ENCODE measurements at places on chromosomes 11 and 22.

DNA sequence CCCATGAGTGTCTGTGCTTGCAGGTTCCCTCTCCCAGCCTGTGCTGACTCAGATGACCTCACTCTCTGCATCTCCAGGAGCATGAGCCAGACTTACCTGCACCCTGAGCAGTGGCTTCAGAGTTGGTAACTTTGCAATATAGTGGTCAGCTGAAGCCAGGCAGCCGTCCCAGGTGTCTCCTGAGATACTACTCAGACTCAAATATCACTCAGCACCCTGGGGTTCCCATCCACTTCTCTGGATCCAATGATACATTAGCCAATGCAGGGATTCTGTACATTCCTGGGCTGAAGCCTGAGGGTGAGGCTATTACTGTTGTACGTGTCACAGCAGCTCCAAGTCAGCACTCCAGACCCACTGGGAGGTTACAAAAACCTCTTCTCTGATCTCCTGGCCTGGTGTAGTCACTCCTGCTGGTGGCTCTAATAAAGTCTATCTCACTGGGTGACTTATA lies 87.8 kb upstream of the TOP3B start:
- no peak for DNase-seq

DNA sequence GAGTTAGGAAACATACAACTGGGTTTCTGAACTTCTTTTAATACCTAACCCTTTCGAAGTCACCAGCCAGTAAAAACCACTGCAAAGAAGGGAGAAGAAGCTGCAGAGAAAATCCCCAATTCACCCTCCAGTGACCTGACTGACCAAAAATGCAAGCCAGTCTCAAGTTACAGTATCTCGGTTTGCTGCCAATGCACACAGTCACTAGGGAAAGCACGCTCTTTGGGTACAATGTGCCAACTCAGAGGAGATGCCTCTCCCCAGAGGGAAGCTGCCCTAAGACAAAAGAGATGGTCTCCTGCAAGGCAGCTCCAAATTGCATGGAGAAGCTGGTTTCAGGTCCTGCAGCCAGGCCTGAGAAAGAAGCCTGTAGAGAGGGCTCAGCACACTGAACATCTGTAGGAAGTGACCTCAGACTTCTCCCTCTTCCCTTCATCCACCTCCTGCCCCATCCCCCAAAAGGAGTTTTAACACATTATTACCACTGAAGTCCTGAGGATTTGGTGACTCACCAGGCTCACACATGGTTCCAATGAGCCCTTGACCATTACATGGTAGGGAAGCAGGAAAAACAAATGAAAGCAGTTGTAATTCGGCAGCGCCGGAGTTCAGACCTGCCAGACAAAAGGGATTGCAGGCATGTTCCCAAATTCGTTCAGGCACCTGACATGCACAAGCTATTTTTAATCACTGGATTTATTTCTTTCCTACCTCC lies 90.1 kb downstream of the ETS1 start:
- DNase-seq: no peak

DNA sequence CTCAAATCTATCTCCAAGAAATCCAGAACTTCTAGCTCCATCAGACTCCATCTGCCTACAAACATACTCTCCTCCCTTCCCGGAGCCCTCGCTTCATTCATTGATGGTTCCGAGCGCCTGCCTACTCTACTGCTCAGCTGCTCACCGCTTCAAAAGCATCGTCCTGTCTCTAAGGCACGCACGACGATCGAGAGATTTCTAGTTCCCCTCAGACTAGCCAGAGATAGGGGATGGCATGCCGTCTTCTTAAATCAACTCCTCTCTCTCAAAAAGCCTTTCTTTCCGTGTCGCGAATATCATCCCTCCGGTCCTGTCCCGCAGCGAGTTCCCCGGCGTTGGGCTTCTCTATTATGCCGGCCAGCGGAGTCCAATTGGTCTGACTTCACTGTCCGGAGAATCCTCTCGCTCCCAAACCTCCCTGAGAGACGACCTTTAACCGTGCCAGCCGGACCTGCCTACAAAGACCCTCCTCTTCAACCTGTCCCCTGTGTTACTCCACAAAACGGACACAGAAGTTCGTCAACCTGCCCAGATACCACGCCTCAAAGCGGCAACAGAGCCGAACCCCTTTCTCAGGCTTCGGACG lies 592 bp downstream of the EEF1G start:
- no peak for DNase-seq

GRCh38 chr22:43206509-43207161 lies 19.7 kb upstream of the TTLL12 start:
- no peak for DNase-seq

GRCh38 chr11:11961399-11962028 lies 46.9 kb downstream of the DKK3 start:
- DNase-seq: no peak

DNA sequence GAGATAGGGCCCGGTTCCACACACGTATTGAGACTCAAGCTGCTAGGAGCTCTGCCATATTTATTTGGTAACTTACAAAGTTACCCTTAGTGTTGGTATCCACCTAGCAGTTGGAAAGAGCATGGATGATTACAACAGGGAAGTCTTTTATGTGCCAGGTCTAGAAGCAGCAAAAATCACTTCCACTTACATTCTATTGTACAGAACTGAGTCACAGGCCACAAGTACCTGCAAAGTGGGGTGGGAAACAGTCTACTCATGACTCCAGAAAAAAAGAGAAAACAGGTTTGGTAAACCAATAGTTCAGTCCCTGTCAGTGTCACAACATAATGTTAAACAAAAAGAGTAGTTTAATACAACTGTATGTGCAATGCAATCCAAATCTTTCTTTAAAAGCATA lies 279.6 kb upstream of the PITPNB start:
- no peak for DNase-seq

DNA sequence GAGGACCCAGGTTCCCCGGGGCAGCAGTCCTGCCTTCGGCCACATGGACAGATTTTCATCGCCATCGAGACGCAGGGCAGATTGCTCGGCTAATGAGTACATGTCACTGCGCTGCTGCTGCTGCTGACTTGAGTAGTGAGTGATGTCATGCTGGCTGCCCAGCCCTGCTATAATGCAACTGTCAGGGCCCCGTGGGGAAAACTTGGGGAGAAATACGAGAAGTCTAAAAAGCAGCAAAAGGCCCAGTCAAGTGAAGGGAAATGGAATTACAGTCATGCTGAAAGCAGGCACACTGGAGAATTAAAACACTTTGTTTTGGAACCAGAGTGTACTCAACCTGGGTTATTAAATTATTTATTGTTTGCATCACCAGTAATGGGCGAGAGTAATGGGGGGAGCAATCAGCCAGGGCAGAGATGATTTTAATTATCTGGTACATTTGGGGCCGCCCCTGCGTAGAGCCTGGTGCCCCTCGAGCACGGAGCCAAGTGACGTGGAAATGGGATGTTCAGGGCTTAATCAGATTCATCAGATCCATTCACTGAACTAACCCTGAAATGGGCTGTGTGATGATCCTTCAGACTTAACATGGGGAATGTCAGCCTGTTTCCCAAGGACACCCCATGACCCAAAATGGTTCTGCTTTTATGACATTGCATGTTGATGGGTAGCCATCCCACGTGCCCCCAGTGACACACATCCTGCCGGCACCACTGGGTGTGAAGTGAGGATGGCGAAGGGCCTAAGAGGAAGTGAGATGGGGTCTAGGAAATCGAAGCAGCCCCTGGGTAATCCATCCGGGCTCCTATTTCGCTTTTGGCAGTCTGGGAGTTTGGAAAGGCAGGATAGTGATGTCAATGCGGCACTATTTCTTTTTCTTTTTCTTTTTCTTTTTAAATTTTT lies 241.6 kb upstream of the CADM1 start:
- DNase-seq: no peak

- DNase-seq: no peak
Observed at GRCh38 chr22:44390613-44390970, 77.8 kb upstream of the SHISAL1 start.

DNA sequence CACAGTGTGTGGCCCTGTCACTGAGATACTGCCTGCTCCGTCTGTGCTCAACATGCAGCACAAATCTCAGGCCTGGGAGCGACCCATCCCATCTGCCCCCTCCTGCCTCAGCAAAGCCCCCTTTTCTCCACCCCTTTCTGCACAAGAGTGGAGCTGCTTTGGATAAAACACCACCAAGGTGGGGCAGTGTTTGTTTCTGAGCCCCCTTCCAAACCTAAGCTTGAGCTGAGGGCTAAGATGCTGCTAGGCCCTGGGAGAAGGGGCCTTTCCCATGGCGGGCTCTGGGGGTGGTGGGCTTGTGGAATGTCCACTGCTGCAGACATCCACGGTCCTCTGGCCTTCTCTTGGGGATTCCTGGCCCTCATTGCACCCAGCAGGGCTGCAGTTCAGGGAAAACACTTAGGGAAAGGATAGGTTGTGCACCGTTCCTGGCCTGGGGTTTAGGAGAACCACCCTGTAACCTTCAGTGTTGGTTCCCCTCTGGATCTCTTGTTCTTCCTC lies 594.1 kb downstream of the TBC1D22A start:
- no peak for DNase-seq

- no peak for DNase-seq
Observed at GRCh38 chr11:121223161-121223560, 69.4 kb upstream of the SC5D start.

- no peak for DNase-seq
Observed at GRCh38 chr11:96356848-96357247, 13.9 kb upstream of the MAML2 start.

DNA sequence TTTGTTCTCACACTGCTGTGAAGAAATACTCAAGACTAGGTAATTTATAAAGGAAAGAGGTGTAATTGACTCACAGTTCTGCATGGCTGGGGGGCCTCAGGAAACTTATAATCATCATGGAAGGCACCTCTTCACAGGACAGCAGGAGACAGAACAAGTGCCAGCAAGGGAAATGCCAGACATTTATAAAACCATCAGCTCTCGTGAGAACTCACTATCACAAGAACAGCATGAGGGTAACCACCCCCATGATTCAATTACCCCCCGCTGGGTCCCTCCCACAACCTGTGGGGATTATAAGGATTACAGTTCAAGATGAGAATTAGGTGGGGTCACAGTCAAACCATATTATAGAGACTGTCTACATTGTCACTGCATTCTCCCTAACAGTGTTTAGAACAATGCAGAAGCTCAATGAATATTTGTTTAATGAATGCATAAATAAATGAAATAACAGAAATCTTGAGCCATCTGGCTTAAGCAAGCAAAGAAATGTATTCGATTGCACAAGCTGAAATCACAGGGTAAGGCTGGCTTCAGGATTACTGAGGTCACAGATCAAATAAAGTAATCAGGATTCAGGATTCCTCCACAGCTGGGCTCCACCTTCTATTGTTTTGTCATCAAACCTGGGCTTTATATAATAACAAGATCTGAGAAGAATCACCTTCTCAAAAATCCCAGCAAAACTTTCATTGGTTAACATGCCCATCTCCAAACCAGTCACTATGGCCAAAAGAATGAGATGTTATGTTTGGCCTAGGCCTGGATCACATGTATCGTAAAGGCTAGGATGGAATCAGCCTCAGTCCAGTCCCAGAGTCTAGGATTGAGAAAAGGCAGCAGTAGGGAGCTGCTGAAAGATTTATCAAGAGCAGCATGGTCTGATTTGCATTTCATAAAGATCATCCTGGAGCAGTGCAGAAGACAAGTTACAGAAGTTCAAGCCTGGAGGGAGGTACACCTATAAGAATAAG lies 137.8 kb upstream of the UBASH3B start:
- DNase-seq: no peak

DNA sequence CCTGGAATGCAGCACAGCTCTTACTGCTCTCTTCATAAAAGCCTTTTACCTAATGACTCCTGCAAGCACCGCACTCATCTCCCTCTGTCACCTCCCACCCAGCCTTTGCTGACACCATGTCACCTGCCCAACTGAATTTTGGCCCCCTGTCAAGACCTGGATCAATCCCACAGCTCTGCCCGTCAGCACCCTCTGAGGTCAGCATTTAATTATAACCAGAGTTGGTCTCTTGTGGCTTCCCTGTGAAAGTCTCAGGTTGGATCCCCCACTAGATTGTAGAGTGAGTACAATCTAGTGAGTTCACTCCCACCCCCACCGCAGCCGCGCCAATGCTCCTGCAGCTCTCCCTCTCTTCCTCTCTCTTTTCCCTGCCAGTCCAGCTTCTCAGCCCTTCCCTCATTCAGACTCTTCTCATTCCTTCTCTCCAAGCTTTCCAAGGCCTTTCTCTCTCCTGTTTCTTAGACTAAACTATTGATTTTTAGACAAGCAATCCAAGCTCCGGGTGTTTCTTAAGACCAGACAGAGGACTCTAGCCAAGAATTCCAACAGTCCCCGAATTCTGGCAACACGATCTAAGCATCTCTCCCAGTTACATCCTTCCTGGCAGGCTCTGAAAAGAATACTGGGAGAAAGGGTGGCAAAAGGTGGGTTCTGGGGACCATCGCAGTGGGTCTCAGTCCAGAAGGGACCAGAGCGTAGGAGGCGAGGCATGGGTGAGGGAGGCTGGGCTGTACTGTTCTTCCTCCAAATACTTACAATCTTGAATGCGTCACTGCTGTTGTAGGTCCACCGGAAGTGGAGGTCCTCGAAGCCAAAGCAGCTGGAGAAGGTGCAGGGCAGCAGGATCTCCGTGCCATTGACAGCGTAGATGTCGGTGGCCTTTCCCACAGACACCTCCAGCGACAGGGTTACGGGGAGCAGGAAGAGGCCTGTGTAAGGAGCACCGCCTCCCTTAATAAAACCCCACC lies 8.0 kb downstream of the SCN4B start:
- no peak for DNase-seq

GRCh38 chr22:39871008-39871798 lies 22.4 kb downstream of the ENTHD1 start:
- DNase-seq: no peak

GRCh38 chr11:115423728-115424459 lies 80.3 kb downstream of the CADM1 start:
- no peak for DNase-seq

DNA sequence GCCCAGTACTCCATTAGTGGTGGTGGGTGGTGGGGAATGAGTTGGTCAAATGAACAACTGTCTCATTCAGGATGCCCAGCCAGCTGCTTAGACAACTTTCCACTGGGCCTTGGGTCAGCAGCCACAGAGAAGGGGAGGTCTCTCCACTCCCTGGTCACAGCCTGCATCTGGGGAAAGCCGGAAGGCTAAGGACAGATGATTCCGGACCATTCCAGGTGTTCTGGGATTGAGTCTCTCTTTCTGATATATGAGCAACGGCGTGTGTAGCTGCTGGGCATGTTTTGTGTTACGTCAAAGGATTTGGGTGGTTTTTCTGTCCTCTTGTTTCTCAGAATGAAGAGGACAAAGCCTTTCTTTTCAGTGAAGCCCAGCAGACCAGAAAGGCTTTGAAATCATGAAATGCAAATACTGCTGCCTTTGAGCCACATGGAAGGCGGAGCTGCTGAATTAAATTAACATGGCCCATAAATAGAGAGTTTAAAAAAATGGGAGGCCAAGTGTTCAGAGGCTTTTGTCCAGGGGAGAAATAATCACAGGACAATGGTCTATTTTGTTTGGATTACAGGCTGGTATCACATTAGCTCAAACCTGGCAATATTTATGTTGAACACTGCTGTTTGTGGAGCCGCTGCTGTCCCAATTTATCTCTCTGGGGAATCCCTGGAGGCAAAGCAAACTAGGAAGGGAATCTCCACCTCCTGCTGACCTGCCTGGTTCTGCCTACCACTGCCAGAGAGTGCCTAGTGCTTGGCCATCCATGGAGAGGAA lies 234.4 kb upstream of the E2F8 start:
- no peak for DNase-seq
